ENCODE measurements at places on chromosomes 6 and 20.

GRCh38 chr20:23242556-23243180, 107.9 kb upstream of the NXT1 start:
- DNase-seq = no peak

DNA sequence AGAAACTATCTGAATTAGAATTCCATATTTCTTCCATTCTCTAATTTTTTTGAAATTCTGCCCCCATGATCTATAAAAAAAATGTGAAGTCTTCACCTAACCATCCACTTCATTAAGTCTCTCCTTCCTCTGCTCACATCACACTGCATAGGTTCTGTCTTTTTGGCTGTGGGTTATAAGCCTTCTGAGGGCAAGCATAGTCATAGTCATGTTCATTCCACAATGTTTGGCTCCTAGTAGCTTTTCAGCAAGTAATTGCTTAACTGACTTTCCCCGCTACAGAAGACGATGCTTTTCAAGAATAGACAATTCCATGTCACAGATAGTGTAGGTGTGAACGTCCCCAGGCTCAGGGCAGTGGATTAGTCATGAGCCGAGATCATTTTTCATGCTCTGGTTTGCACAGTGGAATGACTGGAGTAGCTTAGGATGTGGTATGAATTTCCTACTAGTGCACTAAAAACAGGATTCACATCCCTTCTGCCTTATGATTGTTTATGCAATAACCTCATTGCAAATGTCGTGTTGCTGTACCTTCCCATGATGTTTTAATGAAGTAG, 29.1 kb downstream of the WRNIP1 start:
- DNase-seq = no peak

GRCh38 chr20:50338479-50339391, 148.1 kb downstream of the CEBPB start:
- DNase-seq = no peak

- DNase-seq = no peak
Measured at GRCh38 chr20:61931476-61932198, 134.0 kb downstream of the TAF4 start.
